ENCODE measurements at places on chromosomes 5 and 9.

- no peak for DNase-seq
These were observed 69.3 kb downstream of the PTPN3 start for GRCh38 chr9:109428854-109429253.

- no peak for DNase-seq
These were observed 82.4 kb upstream of the ADRA1B start for GRCh38 chr5:159833846-159834245.

- DNase-seq, result no peak
These were observed 901 bp upstream of the SLC12A7 start for GRCh38 chr5:1112596-1113331.

DNA sequence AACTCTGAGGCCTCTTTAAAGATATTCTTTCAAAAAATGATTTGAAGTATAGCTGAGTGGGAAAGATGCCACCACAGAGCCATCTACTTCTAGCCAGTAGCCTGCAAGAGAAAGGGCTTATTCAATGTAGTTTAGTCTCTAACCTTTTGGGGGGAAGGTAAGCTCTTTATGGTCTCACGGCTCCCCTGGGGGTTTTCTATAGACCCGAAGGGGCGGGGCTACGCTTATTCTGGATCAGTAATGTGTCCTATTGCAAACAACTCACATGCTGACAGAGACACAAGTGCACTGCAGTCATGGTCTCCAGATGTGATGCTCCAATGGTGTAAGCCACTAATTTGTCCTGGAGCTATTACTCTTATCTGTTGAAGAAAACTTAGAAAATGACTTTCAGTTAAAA, 53.4 kb upstream of the RPS23 start:
- no peak for DNase-seq

GRCh38 chr5:146052780-146053179, 52.6 kb downstream of the PLAC8L1 start:
- no peak for DNase-seq

DNA sequence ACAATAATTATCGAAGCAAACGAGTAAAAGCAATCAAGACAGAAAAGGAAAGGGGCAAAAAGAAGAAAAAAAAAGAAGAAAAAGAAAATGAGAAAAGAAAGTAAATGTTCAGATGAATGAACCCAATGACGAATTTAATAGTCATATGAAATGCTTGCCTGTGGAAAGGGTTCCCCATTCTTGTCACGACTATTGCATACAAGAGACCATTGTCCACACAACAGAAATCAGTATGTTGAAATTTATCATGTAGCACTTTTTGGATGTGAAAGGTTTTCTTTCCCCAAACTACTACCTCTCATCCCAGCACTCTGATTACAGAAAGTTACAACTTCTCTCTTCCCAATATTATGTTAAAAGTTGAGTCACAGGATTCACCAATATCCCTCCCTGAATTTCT, 162.4 kb downstream of the ZDHHC21 start:
- DNase-seq, result no peak
